ENCODE measurements at places on chromosomes 4 and X.

DNA sequence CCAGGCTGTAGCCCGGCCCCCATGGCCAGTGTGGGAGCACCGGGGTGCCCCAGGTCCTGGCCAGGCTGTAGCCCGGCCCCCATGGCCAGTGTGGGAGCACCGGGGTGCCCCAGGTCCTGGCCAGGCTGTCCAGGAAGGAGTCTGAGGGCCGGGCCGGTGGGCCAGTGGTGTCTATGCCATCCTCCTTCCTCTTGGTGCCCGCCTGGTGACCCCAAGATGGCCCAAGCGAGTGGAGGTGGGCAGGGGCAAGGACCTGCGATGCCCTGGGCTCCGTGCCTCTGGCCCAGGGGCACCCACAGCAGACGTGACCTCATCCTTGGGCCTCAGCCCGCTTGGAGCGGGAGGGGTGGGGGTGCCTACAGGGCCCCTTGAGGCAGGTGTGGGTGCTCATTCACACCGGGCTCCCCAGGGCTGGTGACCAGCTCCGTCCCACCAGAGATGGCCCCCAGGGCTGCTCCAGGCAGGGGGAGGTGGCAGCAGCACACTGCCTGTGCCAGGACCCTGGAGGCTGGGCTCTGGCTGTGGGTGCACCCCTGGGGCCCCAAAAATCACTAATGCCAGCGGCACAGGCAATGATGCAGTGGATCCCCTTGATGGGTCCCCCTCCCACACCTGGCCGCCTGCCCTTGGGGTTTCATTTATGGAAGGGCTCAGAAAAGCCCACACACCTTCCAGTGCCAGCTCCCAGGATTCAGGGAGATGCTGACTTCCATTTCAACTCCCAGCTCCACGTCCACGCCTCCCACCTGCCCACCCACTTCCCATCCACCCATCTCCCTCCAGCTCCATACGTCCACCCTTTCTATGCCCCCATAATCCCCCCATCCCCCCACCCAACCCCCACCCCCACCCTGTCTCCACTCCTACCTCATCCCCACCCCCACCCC, 35.8 kb downstream of the TACC3 start:
- no peak for DNase-seq

GRCh38 chr4:83124111-83124780, 9.7 kb upstream of the PLAC8 start:
- DNase-seq = no peak

- DNase-seq = no peak
Measured at GRCh38 chr4:153485359-153485758, 19.2 kb downstream of the TMEM131L start.

DNA sequence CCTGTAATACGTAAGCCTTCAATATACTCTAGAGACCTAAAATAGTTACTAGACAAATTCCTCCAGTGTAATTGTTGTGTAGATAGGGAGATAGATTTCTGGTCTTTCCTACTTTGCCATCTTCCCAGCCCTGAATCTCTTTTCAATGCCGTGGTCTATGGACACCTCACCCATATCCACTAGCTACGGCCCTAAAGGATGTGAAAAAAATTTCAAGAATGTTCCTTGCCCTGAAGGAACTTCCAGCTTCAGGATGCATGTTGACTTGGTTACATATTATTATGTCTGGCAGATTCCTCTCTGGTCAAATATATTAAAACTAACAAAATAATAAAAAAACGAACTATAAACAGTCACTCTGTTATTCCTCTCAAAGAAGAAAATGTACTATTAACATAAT, 52.4 kb upstream of the TSPAN5 start:
- no peak for DNase-seq

GRCh38 chr4:68569466-68570121, 6.5 kb downstream of the UGT2B17 start:
- DNase-seq = no peak

- no peak for DNase-seq
Measured at GRCh38 chr4:105896461-105896942, 1.2 kb downstream of the NPNT start.

DNA sequence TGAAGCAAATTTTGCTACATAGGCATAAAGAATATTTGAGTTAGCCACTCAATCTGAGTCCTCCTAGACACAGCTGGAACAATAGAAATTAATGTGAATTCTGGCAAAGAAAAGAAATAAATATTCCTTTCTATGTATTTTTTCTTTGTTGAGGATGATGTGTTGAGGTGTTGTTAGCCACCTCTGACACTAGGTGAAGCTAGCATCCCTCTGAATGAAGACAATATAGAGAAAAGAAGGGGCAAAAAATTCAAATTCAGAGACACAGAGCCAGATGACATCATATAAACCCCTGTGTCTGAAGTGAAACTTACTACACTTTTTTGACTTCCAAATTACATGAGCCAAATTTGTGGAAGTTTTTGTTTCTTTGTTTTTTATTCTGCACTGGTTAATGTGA, 34.6 kb upstream of the TMPRSS11D start:
- DNase-seq = no peak

GRCh38 chr4:128519163-128519830, 231.7 kb upstream of the PGRMC2 start:
- DNase-seq = no peak

DNA sequence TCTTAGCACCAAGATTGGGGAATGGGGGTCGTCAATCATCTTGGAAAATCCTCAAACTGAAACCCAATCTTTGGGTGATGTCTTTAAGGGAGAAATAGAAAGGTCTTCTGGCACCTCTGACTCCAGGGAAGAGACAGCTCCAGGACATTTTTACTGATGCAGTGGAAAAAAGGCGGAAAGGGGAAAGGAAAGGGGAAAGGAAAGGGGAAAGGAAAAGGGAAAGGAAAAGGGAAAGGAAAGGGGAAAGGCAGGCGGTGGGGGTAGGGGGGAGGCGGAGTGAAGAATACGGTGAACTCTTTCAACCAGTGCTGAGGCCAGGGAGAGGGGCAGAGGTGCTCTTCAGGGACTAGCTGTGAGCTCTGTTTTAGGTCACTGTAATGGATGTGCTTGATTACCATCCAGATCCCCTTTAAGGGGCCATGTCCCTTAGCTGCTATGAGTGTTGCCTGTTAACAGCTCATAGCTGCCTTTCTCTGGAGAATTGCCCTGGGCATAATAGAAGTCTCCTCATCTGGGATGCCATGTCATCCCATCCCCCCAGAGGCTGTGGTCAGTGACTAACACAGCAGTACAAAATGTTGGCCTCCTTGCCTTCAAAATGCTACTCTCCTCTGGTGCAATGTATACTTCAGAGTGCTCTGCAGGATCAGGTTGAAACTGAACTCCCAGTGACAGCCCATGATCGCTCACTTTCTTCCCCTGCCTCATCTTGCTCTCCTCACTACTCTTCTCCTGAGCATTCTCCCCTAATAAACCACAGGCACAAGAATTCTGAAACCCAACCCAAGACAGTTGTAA, 92.4 kb upstream of the AP1S2 start:
- no peak for DNase-seq

- DNase-seq = no peak
Measured at GRCh38 chr4:8855818-8856245, 15.8 kb downstream of the HMX1 start.

DNA sequence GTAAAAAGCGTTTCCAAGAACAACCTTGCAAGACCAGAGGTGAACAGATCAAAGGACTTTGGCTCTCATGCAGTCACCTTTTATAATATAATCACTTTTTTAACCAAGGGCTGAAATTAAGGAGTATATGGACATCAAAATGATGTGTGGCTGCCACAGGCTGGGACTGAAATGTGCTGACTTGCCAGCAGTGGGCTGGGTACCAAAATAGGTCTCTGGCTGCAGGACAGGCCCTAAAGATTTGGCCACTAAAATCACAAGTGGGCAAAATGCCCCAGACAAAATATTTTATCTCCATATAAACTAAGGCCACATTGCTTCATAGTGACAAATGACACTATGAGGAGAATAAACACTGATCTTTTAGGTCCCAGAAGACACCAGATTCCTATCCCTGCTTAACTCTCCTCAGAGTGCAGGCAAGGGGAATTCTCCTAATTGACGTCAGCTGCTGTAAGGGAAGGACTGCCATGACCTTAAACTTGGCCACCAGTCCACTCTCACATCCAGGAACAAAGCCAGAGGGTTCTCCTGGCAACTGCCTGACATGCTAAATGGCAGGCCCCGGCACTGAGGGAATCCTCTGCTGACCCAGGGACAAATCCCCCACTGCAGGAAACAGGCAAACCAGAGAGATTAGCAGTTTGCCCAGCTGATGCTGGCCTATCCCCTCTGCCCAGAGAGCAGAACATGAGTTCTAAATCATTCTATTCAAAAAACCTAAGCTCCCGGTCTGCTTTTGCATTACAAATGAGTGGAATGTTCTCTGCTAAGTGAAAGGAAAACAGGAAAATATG, 155.8 kb downstream of the PPP3CA start:
- DNase-seq = no peak

- no peak for DNase-seq
Measured at GRCh38 chr4:17964576-17964975, 57.0 kb downstream of the LCORL start.

DNA sequence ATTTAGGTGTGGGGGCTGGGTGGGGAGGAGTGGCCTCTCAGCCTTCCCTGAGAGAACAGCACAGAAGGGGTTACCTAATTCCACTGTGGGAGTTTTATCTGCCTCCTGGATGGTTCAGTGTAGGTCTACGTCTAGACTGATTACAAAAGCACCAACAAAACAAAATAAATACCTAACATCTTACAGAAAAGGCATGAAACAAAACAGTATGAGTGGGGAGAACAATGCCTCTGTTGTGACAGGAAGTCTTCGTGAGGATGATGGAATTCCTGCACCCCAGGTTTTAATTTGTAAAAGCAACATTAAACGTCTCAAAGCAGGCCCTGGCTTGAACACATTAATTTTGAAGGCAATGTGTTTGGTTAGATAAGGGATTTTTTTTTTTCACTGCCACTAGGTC, 112.1 kb upstream of the GPC4 start:
- no peak for DNase-seq

- no peak for DNase-seq
Measured at GRCh38 chrX:71652405-71652804, 14.9 kb upstream of the LOC101059915 start.

DNA sequence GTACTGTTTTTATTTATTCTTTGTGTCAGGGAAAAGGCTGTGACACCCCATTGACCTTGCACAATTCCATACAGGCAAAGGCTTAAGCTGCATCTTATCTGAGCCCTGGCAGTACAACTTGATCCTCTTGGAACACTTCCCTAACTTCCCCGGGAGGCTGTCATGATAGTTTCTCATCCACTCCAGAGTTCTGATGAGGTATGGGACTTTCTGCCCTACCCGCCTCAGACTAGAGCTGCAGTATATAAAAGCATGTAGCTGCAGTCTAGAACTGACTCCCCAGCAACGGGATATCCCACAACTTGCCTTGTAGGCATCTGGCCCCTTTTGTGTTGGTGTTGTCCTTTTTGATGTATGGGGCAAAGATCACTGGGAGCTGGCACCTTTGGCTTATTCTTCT, 72.7 kb downstream of the FNIP2 start:
- no peak for DNase-seq

DNA sequence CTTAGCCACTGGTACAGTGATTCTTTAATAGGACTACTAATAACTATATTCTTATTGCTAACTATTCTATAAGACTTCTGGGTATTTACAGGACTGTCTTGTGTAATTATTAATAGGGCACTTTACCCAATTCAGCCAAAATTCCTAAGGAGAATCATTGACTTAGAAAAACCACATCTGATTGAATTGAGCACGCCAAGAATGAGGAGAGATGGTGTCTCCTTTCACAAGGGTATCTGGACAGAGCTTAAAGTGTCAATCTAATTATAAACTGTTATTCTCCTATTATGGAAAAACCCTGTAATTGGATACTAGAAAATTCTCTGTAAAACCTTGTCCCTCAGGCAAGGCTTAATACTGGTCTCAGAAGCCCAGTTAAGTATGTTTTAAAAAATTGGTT, 111.1 kb upstream of the TLL1 start:
- DNase-seq = no peak

DNA sequence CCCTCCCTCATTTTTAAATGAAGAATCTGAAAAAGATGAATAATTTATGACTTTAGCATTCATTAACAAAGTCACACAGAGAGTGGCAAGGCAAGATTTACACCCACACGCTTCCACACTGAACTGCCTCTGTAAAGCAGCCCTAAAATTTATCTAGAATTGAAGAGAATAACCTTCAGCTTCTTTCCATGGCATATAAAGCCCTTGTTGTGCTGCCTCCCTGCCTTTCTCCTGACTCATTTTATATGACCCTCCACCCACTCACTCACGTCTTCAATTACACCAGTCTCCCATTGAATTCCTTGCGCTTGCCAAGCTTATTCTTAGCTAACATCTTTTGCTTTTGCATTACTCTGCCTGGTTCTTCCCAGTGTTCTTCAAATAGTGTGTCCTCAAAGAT, 2649.3 kb downstream of the PCDH7 start:
- DNase-seq = no peak

DNA sequence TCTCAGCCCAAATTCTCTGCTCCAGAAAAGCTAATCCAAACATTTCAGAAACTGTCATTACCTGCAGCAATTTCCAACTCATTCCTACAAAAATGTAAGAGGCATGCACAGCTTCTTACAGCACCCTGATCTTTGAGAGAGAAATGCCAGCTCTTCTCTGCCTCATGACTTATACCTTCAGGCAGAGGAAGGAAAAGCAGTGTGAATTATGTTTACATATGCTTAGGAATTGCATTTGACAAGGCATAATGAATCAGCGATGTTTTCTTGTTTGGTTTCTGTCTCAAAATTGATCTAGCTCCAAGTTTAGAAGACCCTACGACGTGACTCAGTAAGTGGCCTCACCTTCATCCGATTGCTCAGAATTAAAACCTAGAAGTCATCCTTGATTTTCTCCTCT, 21.8 kb upstream of the AGA start:
- DNase-seq = no peak

GRCh38 chr4:181476508-181476890, 766.7 kb upstream of the TENM3 start:
- DNase-seq = no peak

- DNase-seq = no peak
Measured at GRCh38 chr4:7841071-7841470, 98.6 kb downstream of the AFAP1 start.

GRCh38 chr4:167168611-167169010, 65.7 kb downstream of the SPOCK3 start:
- DNase-seq = no peak

- no peak for DNase-seq
Measured at GRCh38 chr4:99437723-99438404, 2.7 kb upstream of the ADH7 start.

DNA sequence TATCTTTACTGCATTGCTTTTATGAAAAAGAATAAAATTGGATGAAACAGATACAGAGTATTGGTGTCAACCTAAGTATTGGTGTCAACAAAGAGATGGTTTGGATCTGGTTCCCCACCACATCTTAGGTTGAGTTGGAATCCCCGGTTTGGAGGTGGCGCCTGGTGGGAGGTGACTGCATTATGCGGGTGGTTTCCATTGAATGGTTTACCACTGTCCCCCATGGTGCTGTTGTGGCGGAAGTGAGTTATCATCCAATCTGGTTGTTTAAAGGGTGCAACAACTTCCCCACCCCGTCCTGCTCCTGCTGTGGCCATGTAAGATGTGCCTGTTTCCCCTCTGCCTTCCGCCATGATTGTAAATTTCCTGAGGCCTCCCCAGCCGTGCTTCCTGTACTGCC, 52.8 kb upstream of the CD99 start:
- DNase-seq = no peak

GRCh38 chr4:84413480-84413879, 85.6 kb downstream of the NKX6-1 start:
- no peak for DNase-seq

GRCh38 chr4:122826553-122827257, at the start of gene FGF2:
Gene FGF2 (plus strand): TSS chr4:122826831. CDS start chr4:122827175, 344 bp downstream.
- peak; percentile 36 for DNase-seq
